GM04503 (cell line): ENCODE measurements at places on chromosomes 4 and X.

DNA sequence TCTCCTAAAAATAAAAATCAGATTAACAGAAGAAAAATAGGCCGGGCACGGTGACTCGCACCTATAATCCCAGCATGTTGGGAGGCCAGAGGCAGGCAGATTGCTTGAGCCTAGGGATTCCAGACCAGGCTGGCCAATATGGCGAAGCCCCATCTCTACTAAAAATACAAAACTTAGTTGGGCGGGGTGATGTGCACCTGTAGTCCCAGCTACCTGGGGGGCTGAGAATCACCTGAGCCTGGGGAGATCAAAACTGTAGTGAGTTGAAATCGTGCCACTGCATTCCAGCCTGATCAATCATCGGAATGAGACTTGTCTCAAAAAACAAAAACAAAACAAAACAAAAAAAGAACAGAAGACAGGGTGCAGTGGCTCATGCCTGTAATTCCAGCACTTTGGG lies 32.8 kb upstream of the NOCT start:
- no peak for DNase-seq

DNA sequence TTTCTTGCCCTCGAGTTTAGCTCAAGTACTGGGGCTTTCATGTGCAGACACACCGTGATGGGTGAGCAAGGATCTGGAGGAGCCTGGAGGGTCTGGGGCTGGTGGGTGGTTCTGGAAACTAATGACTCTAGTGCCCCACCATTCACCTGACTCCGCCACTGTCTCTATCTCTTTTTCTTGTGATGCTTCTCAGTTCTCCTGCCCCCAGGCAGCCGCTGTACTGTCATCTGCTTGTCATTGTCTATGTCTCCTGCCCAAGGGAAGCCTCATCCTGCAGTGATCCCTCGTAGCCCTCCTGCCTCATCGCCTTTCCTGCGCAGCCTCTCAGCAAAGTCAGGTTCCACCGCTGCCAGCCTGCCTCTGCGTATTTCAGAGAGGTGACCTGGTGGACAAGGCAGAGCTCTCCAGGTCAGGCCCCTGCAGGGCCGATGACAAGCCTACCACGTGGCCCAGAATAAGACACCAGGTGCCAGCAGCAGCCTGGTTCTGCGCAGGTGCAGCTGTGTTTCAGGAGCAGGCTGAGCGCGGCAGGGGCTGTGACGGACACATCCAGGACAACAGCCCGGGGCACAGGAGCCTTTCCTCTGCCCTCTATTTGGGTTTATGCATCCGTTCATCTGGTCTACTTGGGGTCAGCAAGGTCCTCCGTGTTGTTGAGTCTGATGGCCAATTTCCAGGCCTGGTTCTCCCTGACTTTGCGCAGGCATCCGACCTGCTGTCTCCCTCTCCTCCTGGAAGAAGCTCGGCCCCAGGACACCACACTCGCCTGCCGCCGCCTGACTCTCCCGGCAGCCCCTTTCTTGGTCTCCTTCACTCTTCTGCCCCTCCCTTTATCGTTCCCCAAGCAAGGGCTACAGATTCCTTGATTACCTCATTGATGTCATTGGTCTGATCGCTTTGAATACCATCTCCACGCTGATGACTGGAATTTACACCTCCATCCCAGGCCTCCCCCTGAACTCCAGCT lies 30.9 kb upstream of the CDKN2AIP start:
- DNase-seq, result no peak

- DNase-seq, result no peak
Measured at GRCh38 chr4:52312722-52313121, 261.6 kb downstream of the SPATA18 start.

DNA sequence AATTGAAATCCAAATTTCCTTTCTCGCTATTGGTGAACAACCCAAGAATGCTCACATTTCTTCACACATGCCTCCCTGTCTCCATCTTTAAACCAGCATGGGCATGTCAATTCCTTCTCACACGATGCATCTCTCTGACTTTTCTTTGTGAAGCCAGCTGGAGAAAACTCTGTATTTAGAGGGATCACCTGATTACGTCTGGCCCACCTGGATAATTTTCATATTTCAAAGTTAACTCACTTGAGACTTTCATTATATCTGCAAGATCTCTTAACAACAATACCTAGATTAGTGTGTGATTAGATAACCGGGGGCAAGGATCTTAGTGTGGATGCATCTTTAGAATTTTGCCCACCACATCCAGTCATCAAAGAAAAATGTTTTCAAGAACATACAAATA lies 164.0 kb downstream of the TMEM47 start:
- DNase-seq, result no peak

GRCh38 chr4:56755901-56756300 lies 65.6 kb downstream of the SPINK2 start:
- no peak for DNase-seq

GRCh38 chr4:146095091-146095690 lies 80.3 kb upstream of the LSM6 start:
- DNase-seq, result peak; percentile 4
